ENCODE measurements at places on chromosomes 1 and 21.

- DNase-seq: no peak
Observed at GRCh38 chr1:118717893-118718292, 270.2 kb downstream of the TBX15 start.

DNA sequence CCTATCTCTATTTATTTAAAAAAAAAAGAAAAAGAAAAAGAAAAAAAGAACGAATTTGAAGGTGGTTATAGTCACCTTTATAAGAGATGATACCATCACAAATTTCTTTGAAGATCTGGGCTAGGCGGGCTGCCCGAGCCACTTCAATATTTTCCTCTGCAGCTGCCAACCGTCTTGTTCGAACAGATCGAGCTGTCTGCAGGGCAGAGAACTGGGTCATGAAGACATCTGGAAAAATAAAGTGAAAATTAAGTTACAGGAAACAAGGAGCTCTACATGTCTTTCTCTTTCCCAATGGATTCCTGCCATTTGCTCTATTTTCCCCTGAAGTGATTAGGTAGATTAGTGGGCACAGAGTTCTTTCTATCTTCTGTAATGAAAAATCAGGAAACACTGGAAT, 31.9 kb downstream of the RUSC1 start:
- DNase-seq: no peak

DNA sequence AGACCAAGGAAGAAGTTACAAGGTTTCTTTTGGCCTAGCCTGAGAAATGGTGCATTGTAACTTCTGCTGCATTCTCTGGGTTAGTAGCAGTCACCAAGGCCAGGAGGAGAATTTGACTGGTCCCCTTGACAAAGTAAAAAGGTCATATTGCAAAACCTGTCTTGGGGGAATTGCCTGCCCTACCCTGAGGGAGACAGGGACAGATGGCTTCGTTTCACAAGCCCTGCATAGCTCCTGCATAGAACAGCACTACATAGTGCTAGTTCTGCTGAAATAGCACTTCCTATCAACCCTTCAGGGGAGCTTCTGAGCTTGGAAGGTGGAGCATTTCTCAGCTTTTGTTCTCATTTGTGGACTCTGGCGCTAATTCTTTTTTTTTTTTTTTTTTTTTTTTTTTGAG, 20.4 kb upstream of the AK2 start:
- DNase-seq: no peak

- no peak for DNase-seq
Observed at GRCh38 chr1:100536031-100536430, 1.9 kb upstream of the GPR88 start.

DNA sequence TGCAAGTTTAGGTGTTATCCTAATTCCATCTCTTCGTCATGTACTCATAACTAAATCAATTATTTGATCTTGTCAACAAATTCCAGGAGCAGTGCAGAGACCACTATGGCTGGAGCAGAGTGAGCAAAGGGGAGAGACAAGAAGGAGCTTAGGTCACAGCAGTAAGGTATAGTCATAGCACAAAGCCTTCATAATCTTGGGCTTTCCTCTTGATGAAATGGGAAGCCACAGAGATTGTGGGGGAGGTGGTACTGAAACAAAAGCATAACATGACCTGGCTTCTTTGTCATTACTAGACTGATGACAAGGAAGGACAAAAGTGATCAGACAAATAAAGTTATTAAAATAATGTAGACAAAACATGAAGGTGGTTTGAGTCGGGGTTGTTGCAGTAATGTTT, 60.1 kb upstream of the PTGS2 start:
- DNase-seq: no peak

GRCh38 chr1:216894494-216894893, 171.3 kb upstream of the ESRRG start:
- DNase-seq: no peak

DNA sequence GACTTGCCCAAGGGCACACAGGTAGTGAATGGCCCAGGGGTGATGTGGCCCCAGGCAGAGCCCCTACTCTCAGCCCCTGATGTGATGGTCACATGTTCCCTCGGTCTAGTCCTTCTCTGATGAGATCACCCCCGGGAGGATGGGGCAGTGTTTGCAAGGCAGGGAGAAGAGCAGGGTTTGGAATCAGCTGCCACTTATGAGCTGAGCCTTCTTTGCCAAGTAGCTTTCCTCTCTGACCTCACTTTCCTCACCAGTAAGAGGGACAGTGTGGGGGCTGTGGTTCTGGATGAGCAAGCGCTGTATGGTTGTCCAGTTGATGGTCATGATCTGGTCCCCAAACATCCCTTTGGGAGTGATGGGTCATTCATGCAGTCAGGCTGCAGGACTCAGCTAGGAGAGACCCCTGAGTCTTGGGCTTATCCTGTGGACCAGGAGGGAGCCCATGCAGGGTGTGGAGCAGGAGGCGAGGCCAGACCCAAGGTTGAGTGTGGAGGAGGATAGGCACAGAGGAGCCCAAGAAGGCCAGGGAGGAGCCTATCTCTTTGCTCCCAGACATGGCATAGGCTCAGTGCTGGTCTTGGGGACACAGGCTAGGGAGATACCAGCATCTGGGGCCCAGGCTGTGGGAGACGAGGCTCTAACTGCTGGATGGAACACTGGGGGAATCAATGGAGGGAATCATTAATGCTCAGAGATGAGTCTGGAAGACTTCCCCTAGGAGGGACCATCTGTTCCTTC, 15.9 kb upstream of the PEAR1 start:
- no peak for DNase-seq

DNA sequence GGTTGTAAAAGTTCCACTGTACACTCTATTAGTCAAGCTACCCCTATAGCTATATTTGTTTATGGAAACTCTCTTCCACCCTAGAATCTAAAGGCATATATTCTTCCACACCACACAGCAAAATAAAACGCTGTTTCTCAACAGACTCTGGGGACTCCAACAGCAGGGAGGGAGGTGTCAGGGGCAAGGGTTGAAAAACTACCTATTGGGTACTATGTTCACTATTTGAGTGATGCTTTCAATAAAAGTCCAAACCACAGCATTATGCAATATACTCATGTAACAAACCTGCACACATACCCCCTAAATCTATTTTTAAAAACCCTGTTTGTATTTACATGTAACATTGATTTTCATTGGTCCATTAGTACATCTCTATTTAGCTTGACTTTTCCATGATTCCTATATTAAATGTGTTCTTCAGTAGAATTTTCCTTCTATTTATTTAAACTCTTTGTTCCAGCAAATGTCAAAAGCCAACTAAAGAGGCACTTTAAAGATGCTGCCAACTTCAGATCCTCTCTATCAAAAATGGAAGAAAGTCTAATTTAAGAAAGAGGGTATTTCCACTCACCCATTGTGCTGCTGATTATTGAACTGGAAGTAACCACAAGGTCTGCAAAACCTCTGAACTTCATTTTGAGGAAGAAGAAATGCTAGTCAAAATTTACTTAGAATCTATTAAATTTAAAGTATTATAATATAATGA, 26.2 kb downstream of the RGS7 start:
- DNase-seq: no peak

DNA sequence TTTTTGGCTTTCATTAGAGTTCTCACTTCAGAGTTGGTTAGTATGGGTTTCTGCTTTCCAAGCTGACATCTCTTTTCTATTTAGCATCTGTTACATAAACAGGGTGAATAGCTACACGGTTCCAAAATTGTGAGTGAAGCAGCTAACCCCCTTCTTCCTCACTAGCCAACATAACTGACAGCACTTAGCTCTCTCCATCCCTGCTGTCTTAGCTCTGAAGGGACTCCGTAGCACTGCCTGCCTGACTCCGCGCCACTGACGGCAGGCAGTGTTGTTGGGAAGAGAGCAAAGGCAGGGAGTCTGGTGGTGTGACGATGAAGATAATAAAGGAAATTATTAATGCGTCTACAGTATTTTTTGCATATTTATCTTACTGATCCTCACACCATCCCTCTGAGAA, 247.0 kb downstream of the PTBP2 start:
- no peak for DNase-seq

DNA sequence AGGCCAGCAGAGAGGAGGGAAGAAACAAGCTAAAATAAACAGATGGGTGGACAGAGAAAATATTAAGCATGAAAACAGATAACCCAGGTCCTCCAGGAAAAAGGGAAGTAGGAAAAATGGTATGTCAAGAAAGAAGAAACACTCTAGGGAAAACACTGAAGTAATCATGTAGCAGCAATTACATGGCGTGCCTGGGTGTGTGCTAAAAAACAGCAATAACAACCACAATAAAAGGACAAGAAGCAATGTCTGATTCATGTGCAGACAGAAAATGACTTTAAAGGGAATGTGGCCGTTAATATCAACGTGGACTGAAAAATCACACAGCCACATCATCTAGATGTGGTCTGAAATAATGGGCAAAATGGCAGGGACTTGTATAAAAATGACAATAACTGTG, 369.7 kb downstream of the PTBP2 start:
- DNase-seq: no peak

GRCh38 chr1:62462370-62462769, 25.5 kb downstream of the USP1 start:
- DNase-seq: no peak

DNA sequence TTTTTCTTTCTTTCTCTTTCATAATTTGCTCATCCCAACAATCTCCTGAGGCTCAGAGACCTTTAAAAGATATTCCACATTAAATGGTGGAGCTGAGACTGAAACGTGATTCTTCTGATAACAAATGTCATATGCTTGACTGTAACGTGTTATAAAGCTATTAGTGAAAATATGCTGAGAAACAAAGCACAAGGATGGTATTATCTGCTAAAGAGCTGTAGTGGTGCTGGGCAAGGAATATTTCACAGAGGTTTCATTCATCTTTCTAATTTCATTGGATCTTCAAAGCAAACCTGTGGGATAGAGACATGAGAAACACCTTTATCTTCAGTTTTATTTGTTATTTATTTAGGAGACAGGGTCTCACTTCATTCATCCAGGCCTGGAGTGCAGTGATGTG, 98.1 kb upstream of the WLS start:
- DNase-seq: no peak

DNA sequence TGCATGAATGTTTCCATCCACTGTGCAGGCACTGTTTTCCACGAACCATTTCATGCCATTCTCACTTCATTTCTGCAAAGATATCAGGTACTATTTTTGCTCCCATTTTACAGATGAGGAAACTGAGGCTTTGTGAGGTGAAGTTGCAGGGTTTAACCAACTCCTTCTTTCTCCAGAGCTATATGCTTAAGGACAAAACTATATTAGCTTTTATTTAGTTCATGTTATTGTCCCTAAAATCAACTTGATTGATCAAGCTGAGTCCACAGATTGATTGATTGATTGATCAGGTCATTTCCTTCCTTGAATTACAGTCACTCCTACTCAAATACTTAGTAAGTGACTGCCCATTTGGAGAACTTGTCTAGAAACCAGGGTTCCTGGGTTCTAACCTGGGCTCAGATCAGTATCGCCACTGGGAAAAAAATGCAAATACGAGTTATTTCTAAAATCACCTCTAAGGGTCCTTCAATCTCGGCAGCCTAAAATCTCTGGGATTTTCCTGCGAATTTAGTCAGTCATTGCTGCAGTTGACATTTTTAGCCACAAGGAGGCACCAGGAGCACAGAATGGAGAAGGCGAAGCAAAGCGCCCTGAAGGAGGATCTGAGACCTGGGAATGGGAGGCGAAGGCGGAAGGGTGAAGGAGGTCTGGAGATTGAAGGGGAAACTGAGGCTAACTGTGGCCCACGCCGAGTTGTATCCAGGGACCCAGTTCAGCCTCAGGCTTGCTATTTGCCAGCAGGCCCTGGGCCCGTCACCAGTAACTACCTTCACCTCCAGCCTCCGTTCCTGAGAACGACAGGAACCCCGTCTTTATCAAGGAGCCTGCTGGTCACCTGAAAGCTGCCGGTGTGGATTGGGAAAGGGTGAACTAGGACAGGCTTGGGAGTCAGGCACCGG, 14.3 kb upstream of the MUL1 start:
- DNase-seq: peak; percentile 62

- DNase-seq: no peak
Observed at GRCh38 chr1:107555578-107555977, 409.4 kb downstream of the VAV3 start.

GRCh38 chr1:65844821-65845534, 52.3 kb downstream of the PDE4B start:
- no peak for DNase-seq

- DNase-seq: no peak
Observed at GRCh38 chr1:54610601-54611580, 12.4 kb downstream of the FAM151A start.

DNA sequence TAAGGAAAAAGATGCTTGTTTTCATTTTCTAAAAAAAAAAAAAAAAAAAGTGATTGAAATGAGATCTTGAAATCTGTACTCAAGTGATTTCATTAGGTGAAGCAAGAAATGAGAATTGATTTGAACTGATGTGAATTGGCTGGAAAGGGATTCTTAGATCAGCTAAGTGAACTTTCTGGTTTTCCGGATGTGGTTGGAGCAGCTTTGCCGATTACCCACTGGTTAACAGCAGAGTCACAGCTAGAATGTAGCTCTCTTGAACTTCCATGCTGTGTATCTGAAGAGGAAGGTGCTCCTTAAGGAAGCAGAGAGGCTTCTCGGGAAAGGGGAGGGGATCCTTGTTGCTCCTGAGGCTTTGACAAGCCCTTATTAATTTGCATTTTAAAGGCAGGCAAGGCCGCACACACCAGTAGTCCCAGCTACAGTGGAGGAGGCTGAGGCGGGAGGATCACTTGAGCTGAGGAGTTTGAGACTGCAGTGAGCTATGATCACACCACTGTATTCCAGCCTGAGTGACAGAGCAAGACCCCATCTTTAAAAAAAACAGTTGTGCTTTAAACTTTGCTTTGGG, 28.7 kb upstream of the PWP2 start:
- DNase-seq: no peak

- DNase-seq: no peak
Observed at GRCh38 chr1:65670518-65670917, 122.2 kb upstream of the PDE4B start.

GRCh38 chr1:167938080-167938636, 1.3 kb upstream of the MPC2 start:
- no peak for DNase-seq

DNA sequence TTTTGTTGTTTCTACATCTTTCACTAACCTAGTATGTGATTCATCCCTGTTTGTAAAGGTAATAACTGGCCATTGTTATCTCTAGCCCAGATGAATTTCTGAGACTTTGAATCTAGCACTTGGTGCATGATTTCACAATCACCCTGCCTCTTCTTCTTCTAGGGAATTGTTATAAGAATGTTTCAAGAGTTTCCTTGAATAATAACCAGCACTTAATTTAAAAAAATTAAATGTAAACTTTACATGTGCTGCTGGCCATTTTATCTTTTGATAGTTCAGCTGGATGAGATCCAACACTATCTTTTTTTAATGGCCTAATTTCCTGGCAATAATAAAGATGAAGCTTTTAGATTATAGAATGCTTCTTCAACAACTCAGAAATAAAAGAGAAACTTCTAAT, 31.8 kb downstream of the UBE2U start:
- no peak for DNase-seq

DNA sequence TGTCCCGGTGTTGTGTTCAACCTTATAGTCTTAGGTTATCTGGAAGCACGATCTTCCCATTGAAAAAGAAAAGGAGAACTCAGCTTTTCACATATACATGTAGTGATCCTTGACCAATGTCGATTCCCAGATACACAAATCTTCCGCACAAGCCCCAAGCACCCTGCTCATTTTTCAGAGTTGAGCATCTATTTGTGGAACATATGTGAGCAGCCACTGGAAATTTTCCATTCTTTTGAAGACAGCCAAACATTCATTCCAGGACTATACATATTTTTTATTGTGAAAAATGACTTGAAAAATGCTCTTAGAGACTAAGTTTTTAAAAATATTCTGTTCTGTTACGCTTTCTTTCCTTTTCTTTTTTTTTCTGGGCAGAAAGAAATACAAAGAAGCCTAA, 371.9 kb downstream of the RGS7 start:
- no peak for DNase-seq
